M059J (cell line): ENCODE measurements at places on chromosomes 3 and 15. TPM values are rescaled to one million over a fixed set of nuclear protein-coding genes. Genes with fewer than 3 reads are reported as not detected.

- no peak for DNase-seq
These were observed 36.6 kb downstream of the RFX7 start for GRCh38 chr15:56207092-56207491.

- DNase-seq, result no peak
These were observed 89.7 kb downstream of the MAGI1 start for GRCh38 chr3:65948841-65949573.

GRCh38 chr3:25460751-25461150, 32.7 kb downstream of the RARB start:
- no peak for DNase-seq

GRCh38 chr3:11236588-11237461, 35.4 kb upstream of the ATG7 start:
- DNase-seq, result peak; percentile 52

- no peak for DNase-seq
These were observed 254.5 kb upstream of the CFAP20DC start for GRCh38 chr3:59304296-59304695.

CYB561D2 gene
- 32.8 and 49.9 TPM in 2 replicates for total RNA-seq

BFSP2 gene
- total RNA-seq, result not detected in 2 replicates

MFAP1 gene
- 22.0 and 34.0 TPM in 2 replicates for total RNA-seq
